A673 (cell line): ENCODE measurements at places on chromosomes 3 and 15. TPM values are rescaled to one million over a fixed set of nuclear protein-coding genes. Genes with fewer than 3 reads are reported as not detected.

The GASK1A gene
- total RNA-seq, result 1.4 and 1.9 TPM in 2 replicates

The MKRN2OS gene
- total RNA-seq, result not detected in 2 replicates

The CHRM5 gene
- not detected in 2 replicates for total RNA-seq

The ADPGK gene
- total RNA-seq, result 42.2 and 48.4 TPM in 2 replicates

The A4GNT gene
- not detected in 2 replicates for total RNA-seq

The SCN5A gene
- total RNA-seq, result 0.54 and 1.0 TPM in 2 replicates

The GPR176 gene
- total RNA-seq, result 5.4 and 5.6 TPM in 2 replicates

The RBP2 gene
- total RNA-seq, result not detected in 2 replicates

DNA sequence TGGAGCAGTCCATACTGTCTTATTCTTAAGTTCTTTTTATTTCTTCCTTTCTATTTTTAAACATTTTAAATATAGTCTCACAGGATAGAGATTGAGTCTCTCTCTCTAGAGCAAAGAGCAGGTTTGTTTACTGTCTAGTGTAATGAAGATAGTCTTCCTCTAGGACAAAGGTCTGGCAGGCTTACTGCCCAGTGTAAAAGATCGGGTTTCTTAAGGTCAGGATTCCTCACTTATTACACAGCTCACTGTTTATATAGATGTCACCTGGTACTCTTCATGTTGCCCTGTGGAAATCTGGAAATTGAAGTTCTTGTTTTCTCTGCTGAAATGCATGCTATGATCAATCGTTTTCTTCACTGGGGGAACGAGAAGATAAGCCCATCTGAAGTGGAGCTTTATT lies 76.0 kb downstream of the ZBBX start:
- H3K4me3 ChIP-seq, result no peak overlapping the region
- H3K27ac ChIP-seq, result no peak overlapping the region
- no peak for DNase-seq
- no peaks in the 10 kb centered on the region for H3K36me3 ChIP-seq

DNA sequence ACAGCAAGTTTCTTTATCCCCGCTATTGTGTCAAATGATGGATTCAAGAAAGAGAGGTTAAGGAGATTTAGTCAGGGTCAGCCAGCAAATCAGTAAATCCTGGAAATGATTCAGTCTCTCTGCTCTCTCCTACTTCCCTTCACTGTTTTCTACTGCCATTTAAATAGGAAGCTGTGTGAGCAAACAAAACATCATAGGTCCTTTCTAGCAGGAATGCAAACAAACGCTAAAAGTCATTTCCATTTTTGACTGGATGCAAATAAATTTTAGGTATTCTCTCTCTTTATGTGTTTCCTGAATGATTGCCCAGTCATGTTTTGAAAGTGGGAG lies 299.4 kb upstream of the RORA start:
- DNase-seq, result no peak
- H3K27ac ChIP-seq, result no peak overlapping the region
- no peaks in the 10 kb centered on the region for H3K36me3 ChIP-seq
- no peaks in the 10 kb centered on the region for H3K27me3 ChIP-seq

- no peaks in the 10 kb centered on the region for H3K27me3 ChIP-seq
- no peak overlapping the region for H3K4me3 ChIP-seq
- peaks cover 71% of the 10 kb centered on the region for H3K36me3 ChIP-seq
These were observed 5.0 kb downstream of the FAM219B start for GRCh38 chr15:74901612-74902063.

GRCh38 chr15:99554880-99555488 lies 10.8 kb upstream of the MEF2A start:
- no peak overlapping the region for H3K4me3 ChIP-seq
- no peak for DNase-seq
- no peak overlapping the region for H3K27ac ChIP-seq
- no peaks in the 10 kb centered on the region for H3K4me1 ChIP-seq
- no peaks in the 10 kb centered on the region for H3K36me3 ChIP-seq
- no peaks in the 10 kb centered on the region for H3K27me3 ChIP-seq

- DNase-seq, result no peak
- H3K27ac ChIP-seq, result no peak overlapping the region
- H3K4me1 ChIP-seq, result peaks cover 14% of the 10 kb centered on the region
- no peaks in the 10 kb centered on the region for H3K36me3 ChIP-seq
- peaks cover 8% of the 10 kb centered on the region for H3K27me3 ChIP-seq
These were observed 157.9 kb downstream of the TLE3 start for GRCh38 chr15:69939513-69940440.

DNA sequence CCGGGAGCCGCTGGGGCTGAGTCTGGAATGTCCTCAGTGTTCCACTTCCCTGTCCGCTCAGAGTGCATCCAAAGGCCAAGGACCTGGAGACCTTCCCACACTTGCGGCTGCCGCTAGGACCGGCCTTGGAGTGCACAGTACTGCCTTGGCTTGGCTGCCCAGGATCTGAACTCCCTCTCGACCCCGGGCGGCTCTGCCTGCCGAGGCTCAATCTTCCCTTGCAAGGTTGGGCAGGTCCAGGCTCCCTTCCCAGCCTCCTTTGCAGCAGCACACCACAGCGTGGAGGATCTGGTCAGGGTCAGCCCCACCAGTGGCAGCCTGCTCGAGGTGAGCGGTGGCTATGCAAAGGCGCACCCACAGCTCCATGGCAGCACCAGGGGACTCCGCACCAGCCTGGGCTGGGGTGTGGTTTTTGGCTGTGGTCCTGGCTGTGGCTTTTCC lies 69.2 kb downstream of the PLXNA1 start:
- no peak overlapping the region for H3K4me3 ChIP-seq
- H3K36me3 ChIP-seq, result no peaks in the 10 kb centered on the region
- no peak for DNase-seq
- peaks cover 4% of the 10 kb centered on the region for H3K27me3 ChIP-seq
- no peaks in the 10 kb centered on the region for H3K4me1 ChIP-seq
- no peak overlapping the region for H3K27ac ChIP-seq

DNA sequence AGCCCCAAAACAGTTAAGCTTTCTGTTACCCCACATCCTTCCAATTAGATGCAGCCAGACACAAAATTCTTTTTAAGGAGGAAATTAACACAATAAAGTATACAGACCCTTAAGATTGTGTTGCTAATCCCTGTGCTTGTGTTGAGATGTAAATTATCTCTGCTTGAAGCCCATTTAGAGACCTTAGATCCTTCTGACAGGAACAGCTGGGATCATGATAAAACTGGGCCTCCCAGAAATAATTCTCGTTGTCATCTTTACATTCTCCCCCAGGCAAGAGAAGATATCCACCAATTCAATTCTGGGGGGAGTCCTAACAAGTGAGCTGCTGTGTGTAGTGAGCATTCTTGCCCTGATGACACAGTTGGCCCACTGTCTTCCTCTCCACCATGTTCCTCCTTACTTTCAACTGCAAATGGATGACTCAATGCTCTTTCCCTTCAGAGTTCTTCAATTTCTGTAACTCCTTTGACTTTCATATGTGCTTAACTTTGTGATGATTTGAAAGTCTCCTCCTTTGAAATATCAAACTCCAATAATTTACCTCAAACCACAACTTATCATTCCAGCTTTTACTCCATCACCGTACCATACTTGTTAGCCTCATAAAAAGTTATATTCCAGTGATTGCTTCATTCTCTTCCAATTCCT lies 186.6 kb downstream of the RAP2B start:
- no peaks in the 10 kb centered on the region for H3K27me3 ChIP-seq
- no peaks in the 10 kb centered on the region for H3K4me1 ChIP-seq
- peak; percentile 52 for DNase-seq
- H3K4me3 ChIP-seq, result no peak overlapping the region
- no peak overlapping the region for H3K27ac ChIP-seq
- no peaks in the 10 kb centered on the region for H3K36me3 ChIP-seq

DNA sequence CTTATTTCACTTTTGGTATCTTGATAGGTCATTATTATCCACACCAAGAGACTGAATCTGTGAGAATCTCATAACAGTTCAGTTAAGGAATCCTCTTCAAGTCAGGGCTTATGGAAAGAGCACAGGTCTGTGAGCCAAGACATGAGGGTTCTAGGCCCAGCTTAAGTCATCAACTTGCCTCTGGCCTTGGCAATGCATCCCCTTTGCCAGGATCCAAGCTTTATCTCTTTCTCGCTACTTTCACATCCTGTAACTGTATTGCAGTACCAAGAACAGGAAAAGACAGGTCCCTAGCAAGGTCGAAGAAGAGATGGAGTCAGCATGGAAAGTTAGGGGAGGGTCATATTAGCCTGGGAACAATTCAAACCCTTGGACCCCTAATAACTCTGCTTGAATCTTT lies 13.5 kb upstream of the APOD start:
- no peak overlapping the region for H3K4me3 ChIP-seq
- no peaks in the 10 kb centered on the region for H3K27me3 ChIP-seq
- no peak for DNase-seq
- H3K36me3 ChIP-seq, result no peaks in the 10 kb centered on the region

- no peak for DNase-seq
- H3K27ac ChIP-seq, result no peak overlapping the region
- H3K27me3 ChIP-seq, result no peaks in the 10 kb centered on the region
These were observed 182.4 kb downstream of the UACA start for GRCh38 chr15:70580958-70581357.

DNA sequence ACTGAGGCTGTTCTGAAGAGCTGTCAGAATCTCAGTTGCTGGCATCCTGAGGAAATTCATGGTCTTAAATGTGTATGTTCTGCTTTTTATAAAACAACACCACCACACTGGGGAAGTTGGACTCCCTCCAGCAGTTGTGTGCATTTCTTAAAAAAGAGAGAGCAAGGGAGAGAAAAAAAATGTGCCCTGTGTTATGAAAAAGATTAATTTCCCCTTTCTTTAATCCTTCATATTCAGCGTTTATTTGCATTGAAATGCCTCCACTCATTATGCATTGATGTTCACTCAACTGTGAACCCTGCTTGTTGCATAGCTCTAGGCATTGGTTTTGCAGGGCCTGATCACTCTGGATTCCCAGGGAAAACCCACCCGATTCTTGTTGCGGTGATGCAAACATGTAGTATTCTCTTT lies 4.4 kb upstream of the ZNF609 start:
- H3K27ac ChIP-seq, result no peak overlapping the region
- DNase-seq, result peak; percentile 84
- H3K4me1 ChIP-seq, result peaks cover 59% of the 10 kb centered on the region
- H3K27me3 ChIP-seq, result no peaks in the 10 kb centered on the region
- no peaks in the 10 kb centered on the region for H3K36me3 ChIP-seq
- no peak overlapping the region for H3K4me3 ChIP-seq

GRCh38 chr3:24490151-24490550 lies 4.5 kb downstream of the THRB start:
- H3K27ac ChIP-seq, result no peak overlapping the region
- peaks cover 11% of the 10 kb centered on the region for H3K4me1 ChIP-seq
- H3K36me3 ChIP-seq, result no peaks in the 10 kb centered on the region
- H3K27me3 ChIP-seq, result peaks cover 52% of the 10 kb centered on the region
- DNase-seq, result no peak
- H3K4me3 ChIP-seq, result no peak overlapping the region

GRCh38 chr3:29427266-29428103 lies 146.6 kb downstream of the RBMS3 start:
- no peak for DNase-seq
- H3K4me3 ChIP-seq, result no peak overlapping the region
- no peaks in the 10 kb centered on the region for H3K36me3 ChIP-seq

GRCh38 chr15:31004220-31004733 lies 12.8 kb upstream of the MTMR10 start:
- no peak overlapping the region for H3K4me3 ChIP-seq
- no peaks in the 10 kb centered on the region for H3K36me3 ChIP-seq
- H3K27me3 ChIP-seq, result peaks cover 27% of the 10 kb centered on the region
- H3K27ac ChIP-seq, result no peak overlapping the region
- no peaks in the 10 kb centered on the region for H3K4me1 ChIP-seq

- no peak for DNase-seq
- no peak overlapping the region for H3K27ac ChIP-seq
- H3K36me3 ChIP-seq, result peaks cover 3% of the 10 kb centered on the region
- no peaks in the 10 kb centered on the region for H3K27me3 ChIP-seq
These were observed 119.3 kb downstream of the HCN4 start for GRCh38 chr15:73249499-73249898.

GRCh38 chr3:89234620-89235019 lies 127.2 kb downstream of the EPHA3 start:
- H3K4me3 ChIP-seq, result no peak overlapping the region
- peaks cover 12% of the 10 kb centered on the region for H3K4me1 ChIP-seq
- H3K27me3 ChIP-seq, result no peaks in the 10 kb centered on the region
- no peak for DNase-seq
- H3K27ac ChIP-seq, result no peak overlapping the region
- no peaks in the 10 kb centered on the region for H3K36me3 ChIP-seq

DNA sequence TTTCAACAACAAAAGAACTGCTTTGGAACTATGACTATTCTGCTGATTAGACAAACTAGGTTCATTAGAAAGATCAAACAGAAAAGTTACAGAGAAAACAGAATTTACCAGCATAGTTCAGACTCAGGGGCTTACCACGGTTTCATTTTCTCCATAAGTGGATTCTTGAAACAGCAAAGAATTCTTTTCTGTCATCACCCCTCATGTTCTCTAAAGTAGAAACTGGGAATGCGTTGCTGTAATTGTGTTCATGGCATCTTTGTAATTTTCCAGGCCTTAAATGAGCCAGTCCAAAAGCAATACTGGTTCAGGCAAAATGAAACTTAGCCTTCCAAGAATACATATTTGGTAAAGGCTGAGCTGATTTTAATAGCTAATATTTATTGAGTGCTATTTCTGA lies 287.8 kb downstream of the CHL1 start:
- H3K27ac ChIP-seq, result no peak overlapping the region
- no peaks in the 10 kb centered on the region for H3K4me1 ChIP-seq
- H3K4me3 ChIP-seq, result no peak overlapping the region
- H3K36me3 ChIP-seq, result no peaks in the 10 kb centered on the region
- no peak for DNase-seq
- H3K27me3 ChIP-seq, result no peaks in the 10 kb centered on the region

- H3K27me3 ChIP-seq, result no peaks in the 10 kb centered on the region
- H3K36me3 ChIP-seq, result no peaks in the 10 kb centered on the region
- no peak overlapping the region for H3K27ac ChIP-seq
- no peak for DNase-seq
- no peak overlapping the region for H3K4me3 ChIP-seq
- no peaks in the 10 kb centered on the region for H3K4me1 ChIP-seq
These were observed 2.5 kb downstream of the AKAP13 start for GRCh38 chr15:85382942-85383341.

DNA sequence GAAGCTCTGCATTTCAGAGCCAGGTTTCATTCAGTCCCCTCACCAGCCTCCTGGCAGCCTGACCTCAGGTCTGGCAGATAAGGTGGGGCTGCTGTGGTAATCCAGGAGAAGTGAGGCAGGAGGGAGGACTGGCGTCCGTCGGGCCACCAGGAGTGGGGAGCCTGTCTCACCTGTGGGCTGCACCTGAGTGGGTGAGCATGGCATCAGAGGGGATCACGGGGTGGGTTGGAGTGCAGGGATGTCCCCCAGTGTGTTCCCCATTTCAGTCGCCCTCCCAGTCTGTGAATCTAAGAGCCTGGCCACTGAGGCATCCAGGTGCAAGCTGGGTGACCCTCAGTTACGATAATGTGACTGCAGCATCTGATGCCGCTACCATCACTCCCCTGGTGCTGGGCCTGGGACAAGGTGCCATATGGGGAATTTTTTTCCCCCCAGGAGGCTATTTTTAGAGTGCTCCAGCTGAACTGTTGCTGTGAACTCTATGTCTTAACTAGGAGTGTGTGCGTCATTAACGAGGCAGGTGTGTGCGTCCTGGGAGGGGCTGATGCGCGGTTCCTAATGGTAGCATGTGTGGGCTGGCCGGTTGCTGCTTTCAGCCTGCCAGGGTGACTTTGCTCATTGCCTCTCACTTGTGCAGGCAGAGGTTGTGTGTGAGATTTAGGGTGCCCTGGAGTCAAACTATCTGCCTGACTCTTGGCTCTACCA lies 165.2 kb downstream of the SLCO3A1 start:
- no peak for DNase-seq
- peaks cover 6% of the 10 kb centered on the region for H3K27me3 ChIP-seq
- H3K36me3 ChIP-seq, result no peaks in the 10 kb centered on the region
- H3K4me1 ChIP-seq, result peaks cover 12% of the 10 kb centered on the region

GRCh38 chr3:58863206-58863605 lies 186.6 kb downstream of the CFAP20DC start:
- no peaks in the 10 kb centered on the region for H3K36me3 ChIP-seq
- peaks cover 3% of the 10 kb centered on the region for H3K27me3 ChIP-seq
- no peaks in the 10 kb centered on the region for H3K4me1 ChIP-seq
- no peak for DNase-seq
